Activated T-cell treated with anti-CD3 and anti-CD28 coated beads for 24 hours (primary cell): ENCODE measurements at places on chromosomes 1 and 21.

- DNase-seq = no peak
Measured at GRCh38 chr21:45867671-45868081, 113.9 kb upstream of the COL6A1 start.

DNA sequence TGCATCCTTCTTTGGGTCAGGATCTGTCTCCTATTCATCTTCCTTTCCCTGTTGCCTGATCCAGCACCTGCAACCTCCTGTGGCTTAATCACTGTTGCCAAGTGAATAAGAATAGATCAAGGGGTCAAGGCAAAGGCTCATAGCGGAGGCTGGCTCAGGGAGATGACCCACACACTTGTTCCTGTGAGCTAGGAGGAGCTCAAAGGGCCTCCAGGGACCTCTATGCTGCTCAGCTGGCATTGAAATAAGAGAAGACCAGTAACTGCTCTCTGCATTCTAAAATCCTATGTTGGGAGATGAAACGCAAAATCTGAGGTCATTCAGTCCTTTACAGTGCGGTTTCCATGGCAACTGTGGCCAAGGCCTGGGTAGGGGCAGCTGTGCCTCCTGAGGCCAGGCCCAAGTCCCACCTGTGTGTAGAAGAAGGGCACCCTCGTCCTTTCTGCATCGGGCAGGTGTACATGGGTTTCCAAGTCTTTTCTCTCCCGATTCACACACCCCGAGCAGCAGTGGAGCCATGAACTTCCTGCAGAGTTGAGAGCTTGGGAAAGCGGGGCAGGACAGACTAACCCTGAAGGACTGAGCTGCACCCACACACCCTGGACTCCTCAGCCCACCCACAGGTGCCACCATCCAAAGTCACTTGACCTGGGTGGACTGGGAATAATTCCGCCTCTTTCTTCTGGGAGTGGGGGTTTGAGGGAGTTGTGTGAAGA, 27.8 kb upstream of the STUM start:
- DNase-seq = no peak

DNA sequence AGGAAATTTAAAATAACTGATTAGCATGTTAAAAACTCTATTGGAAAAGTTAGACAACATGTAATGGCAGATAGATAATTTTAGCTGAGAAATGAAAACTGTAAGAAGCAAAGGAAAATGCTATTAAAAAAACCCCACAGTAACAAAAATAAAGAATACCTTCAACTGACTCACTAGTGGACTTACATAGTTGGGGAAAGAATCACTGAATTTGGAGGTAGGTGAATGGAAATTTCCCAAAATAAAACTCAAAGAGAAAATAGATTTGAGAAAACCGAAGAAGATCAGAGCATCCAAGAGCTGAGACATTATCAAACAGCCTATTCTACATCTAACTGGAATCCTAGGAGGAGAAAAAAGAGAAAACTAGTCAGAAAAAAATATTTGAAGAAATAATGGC, 34.7 kb downstream of the PDE4B start:
- DNase-seq = no peak

- no peak for DNase-seq
Measured at GRCh38 chr1:220957233-220957605, 78.0 kb downstream of the HLX start.

GRCh38 chr1:151370211-151370911, 2.1 kb downstream of the SELENBP1 start:
- DNase-seq = no peak

DNA sequence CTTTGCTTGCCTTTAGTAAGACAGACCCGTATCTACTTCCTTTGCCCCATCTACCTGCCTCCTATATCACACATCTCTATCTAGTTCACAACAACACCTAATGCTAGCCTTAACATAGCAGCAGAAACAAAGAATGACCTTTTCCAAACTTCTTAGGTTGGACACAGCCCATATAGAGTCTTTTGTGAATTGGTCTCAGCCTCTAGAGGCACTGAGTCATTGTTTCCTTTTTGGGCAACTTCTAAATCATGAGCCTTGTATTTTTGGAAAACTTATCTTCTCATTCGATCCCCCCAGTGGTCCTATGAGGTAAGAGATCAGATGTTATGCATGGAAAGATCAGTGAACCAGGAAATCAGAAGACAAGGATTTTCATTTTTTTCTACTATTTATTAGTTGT, 679.4 kb upstream of the USP24 start:
- no peak for DNase-seq

DNA sequence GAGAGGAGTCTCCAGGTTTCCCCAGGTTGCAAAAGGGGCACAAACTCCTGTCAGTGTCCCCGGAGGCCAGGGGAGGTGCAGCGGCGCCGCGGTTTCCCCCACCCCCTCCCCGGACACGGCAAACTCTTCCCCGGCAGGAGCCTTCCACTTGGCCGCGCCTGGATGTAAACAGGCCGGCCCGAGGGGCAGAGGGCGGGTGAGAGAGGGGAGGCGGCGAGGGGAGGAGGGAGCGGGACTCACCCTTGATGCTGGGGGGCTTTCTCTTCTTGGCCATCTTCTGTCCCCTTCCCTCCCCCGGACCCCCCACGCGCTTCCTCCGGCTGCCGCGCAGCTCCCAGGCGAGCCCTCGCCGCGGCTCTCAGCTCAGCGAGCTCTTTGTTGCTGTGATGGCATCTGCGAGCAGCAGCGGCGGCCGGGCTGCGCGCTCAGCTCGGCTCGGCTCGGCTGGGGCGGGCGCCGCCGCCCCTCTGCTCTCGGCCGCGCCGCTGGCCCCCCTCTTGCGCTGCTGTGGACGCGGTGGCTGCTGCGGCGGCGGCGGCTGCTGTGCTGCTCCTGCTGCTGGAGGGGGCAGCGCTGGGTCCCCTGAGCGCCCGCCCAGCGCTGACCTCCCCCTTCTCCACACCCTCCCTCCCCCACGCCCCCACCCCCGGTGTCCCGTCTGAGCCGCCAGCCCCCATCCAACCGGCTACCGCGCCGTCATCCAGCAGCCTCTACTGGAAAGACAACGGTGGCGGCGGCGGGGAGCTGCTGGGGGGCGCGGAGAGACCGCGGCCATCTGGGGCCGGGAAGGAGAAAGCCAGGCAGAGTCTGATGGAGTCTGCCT, 4.9 kb upstream of the SLC44A5 start:
- no peak for DNase-seq

DNA sequence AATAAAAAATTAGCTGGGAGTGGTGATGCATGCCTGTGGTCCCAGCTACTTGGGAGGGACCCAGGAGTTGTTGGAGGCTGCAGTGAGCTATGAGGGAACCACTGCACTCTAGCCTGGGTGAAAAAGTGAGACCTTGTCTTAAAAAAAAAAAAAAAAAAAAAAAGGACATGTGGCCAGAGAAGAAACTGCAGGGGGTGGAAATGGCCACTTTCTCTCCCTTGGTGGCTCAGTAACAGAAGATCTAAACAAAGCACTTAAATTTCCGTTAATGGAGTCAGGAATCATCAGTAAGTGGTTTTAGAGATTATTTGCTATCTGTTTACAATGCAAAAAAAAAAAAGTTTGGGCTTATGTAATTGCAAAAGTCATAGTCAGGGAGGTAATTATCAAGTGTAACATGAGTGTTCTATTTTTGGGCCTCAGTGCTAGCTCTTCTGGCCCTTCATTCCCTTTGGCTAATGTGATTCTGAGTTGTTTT, 19.3 kb upstream of the OPRD1 start:
- no peak for DNase-seq

DNA sequence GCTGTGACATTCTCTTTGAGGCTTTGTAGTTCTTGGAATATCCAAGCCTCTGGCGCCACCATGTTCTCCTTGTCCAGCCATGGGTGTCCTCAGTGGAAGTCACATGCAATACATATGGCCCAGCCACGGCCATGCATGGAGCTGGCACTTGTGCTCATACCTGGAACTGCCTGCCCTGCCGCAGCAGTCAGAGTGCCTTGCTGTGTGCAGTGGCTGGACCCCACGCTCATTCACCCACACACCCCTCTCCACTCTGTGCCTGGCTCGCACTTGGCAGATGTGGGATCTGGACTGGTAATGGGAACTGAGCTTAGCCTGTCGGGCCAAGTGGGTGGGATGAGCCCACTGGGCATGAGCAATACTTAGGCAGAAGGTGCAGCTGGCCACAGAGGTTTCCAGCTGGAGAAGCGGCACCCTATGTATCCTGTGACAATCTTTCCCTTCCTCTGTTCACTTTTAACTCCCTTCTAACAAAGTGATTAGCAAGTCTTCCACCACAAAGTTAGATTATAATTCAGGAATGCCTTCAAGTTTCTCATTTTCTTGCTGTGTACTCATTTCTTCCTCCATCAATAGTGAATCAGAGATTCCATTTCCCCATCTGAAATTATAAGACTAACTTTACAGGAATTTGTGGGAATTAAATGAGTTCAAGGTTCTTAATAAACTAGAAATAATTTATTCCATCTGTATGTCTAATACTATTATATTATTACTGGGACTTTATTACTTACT, 351.6 kb upstream of the NCAM2 start:
- no peak for DNase-seq

DNA sequence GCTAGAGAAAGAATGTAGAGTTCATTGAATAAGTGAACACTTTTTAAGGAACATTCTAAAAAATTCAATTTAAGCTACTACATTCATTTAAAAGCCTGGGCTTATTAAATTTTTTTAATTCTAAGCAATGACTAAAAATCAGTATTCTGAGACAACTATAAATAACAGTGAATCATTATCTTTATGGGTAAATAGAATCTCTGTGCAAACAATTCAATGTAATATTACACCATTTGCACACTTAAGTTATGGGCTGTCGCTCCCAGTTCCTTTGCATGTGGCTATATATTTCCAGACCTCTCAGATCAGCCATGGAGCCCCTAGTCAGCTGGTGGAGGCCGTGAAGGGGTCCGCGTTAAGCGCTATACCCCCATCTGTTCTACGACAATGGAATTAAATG, 65.1 kb downstream of the KCNK1 start:
- no peak for DNase-seq
